Astrocyte of the hippocampus (primary cell): ENCODE measurements at places on chromosomes 3 and 15.
A peak's percentile ranks its signal among the peaks of the same experiment; 100 is the strongest.

GRCh38 chr3:66762916-66763693 is 235.0 kb upstream of the KBTBD8 start:
- DNase-seq, result peak; percentile 38

GRCh38 chr3:110181226-110181625 is 843.9 kb upstream of the DPPA4 start:
- DNase-seq, result no peak

DNA sequence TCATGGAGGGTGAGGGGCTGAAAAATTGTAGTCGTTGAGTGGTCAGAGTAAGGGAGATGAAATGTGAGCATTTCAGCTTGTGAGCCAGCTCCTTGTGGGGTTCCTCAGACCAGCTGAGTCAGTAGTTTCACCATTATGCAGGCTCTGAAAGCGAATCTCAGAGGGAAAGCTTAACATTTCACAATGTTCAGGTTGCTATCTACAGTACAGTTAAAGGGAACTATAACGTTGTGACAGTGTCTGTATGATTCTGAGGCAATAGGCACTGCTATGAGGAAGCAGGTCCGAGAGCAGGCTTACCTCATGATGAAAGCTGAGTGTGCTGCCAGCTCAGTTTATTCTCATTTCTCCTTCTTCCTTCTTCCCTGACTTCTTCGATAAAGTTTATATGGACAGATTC is 469.6 kb downstream of the EDEM1 start:
- no peak for DNase-seq

- peak; percentile 75 for DNase-seq
Observed at GRCh38 chr15:80550908-80551260, 144.2 kb upstream of the ABHD17C start.

DNA sequence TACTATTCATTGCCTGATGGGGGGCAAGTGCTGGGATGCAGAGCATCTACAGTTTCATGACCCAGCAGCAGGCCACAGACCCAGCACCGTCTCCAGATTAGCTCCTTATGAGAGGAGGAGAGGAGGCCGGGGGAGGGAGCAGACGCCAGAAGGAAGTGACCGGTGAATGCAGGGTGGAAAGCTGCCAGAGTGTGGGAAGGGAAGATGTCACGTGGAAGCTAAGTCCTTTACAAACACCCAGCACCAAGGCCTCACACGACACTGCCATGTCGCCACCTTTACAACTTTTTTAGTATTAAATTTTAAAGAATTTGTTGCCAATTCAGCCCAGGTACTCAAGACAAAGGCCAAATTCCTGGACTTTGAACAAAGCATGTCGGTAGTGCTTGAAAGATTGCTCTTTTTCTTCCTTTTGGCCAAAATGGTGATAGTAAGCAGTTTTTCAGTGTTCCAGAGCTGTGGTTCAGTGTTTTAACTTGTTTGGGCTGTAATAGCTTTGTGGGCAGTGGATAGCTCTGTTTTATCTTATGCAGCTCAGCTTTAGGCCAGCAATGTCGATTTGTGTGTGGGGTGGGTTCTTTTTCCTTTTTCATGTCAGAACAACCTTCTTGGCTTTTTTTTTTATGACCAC is 58.2 kb downstream of the ZBTB38 start:
- DNase-seq, result peak; percentile 90

- no peak for DNase-seq
Observed at GRCh38 chr3:184506561-184506991, 55.0 kb upstream of the EPHB3 start.

GRCh38 chr3:150411106-150411460 is 3.0 kb downstream of the TSC22D2 start:
- no peak for DNase-seq

- DNase-seq, result no peak
Observed at GRCh38 chr3:111852540-111852939, 6.5 kb upstream of the PHLDB2 start.

GRCh38 chr15:77122576-77122975 is 51.7 kb upstream of the TSPAN3 start:
- no peak for DNase-seq

- no peak for DNase-seq
Observed at GRCh38 chr3:66394019-66394752, 106.6 kb downstream of the LRIG1 start.

- DNase-seq, result no peak
Observed at GRCh38 chr3:187918081-187918644, 172.9 kb upstream of the BCL6 start.

- DNase-seq, result peak; percentile 78
Observed at GRCh38 chr3:191376516-191377141, 46.3 kb upstream of the UTS2B start.

DNA sequence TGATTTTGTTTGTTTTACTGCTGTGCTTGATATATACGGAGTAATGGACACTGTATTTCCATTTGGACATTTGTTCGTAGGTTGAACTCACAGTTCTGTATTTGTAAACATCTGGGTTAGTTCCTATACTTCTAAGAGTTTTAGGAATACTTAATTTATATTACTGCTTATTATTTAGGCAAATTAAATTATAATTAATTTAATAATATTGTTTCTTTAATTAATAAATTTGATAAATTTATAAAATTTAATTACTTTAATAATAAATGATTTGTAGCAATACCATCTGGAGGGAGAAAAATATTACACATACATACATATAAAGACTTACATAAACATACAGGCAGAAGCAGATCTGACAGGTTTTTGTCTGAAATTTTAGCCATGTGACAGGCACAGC is 14.5 kb upstream of the B4GALT4 start:
- DNase-seq, result no peak

GRCh38 chr15:98506711-98507110 is 141.6 kb upstream of the IGF1R start:
- DNase-seq, result no peak

DNA sequence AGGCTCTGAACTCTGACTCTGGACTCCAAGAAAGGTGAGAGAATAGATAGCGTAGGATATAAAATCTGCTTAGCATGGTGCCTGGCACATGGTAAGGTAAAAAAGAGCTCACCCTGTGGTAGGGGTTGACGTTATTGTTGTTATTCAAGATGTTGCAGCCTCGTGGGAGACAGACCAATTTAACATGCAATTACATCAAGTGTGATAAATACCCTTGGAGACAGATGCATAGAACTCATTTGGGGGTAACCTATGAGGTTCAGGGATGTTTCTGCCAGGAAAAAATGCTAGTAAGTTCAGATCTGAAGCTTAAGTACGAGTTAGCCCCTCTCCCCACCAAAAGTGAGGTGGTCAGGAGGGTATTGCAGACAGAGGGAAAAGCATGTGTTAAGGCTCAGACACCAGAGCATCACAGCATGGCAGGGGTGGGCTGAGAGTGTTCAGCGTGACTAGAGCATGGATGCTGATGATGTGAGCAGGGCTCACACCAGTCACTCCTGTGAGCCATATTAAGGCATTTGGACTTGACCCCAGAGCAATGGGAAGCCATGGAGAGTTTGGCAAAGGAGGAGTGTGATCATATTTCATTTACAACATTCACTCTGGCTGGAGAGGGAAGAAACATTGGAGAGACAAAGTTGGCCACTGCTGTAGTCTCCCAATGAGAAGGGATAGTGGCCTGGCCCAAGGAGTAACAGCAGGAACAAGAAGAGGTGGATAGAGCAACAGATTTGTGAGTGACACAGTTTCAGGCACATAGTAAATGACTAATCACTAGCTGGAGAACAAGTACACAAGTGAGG is 181.0 kb downstream of the UACA start:
- DNase-seq, result peak; percentile 37

GRCh38 chr3:150022381-150023238 is 51.9 kb upstream of the PFN2 start:
- DNase-seq, result peak; percentile 21

GRCh38 chr15:72599855-72600464 is 54.5 kb upstream of the GOLGA6B start:
- peak; percentile 69 for DNase-seq

- peak; percentile 47 for DNase-seq
Observed at GRCh38 chr15:76904461-76905012, 603 bp downstream of the SCAPER start.

DNA sequence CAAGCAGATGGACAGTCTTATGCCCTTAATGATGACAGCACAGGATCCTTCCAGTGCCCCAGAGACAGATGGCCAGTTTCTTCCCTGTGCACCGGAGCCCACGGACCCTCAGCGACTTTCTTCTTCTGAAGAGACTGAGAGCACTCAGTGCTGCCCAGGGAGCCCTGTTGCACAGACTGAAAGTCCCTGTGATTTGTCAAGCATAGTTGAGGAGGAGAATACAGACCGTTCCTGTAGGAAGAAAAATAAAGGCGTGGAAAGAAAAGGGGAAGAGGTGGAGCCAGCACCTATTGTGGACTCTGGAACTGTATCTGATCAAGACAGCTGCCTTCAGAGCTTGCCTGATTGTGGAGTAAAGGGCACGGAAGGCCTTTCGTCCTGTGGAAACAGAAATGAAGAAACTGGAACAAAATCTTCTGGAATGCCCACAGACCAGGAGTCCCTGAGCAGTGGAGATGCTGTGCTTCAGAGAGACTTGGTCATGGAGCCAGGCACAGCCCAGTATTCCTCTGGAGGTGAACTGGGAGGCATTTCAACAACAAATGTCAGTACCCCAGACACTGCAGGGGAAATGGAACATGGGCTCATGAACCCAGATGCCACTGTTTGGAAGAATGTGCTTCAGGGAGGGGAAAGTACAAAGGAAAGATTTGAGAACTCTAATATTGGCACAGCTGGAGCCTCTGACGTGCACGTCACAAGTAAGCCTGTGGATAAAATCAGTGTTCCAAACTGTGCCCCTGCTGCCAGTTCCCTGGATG is 198.7 kb downstream of the AKAP13 start:
- DNase-seq, result no peak

DNA sequence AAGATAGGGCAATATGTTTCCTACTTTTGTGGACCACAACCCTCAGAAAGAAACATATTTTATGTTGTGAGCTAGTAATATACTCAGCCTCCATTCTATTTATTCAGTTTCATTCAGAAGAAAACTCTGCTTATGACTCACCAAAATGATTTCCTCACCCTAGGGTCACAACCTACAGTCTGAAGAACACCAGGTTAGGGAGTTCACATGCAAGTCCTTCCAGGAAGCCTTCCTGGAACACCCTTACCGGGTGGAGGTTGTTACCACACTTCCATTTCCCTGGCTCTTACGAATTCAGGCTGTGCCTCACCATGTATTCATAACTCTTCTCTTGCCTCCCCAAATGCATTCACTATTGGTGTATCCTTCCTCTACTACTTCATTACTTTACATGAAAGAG is 228.0 kb upstream of the ADAMTS9 start:
- DNase-seq, result no peak

DNA sequence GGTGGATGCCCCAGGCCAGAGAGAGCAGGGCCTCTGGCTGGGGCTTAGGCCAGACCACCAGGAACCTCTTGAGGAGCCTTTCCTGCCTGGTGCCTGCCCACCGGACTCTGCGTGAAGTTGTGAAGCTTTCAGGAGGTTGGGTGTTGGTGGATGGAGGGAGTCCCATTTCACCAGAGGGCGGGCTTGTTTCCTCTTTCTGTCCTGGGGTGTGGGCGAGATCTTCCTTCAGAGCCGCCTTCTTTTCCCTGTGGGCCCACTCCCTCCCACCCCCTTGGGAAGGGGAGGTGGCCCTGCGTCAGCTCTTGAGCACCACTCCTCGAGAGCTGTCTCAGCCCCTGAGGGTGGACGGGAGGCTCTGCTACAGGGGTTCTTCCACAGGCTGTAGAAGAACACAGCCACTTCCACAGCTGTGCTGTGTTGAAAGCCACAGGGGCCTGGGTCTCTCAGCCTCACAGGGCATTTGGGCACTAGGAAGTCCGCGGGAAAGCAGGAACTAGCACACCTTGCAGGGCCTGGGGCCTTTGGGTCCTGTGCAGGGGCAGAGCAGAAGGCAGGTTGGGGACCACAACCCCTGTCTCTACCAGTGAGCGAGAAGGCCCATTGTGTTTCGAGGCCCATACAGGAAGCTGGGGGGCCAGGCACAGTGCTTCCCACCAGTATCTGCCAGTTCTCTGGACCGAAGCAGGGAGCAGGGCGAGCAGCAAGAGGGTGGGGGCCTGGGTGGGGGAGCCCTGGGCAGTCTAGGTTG is 2.1 kb downstream of the AMIGO3 start:
- no peak for DNase-seq

- peak; percentile 40 for DNase-seq
Observed at GRCh38 chr3:38154033-38154494, 11.3 kb upstream of the OXSR1 start.

DNA sequence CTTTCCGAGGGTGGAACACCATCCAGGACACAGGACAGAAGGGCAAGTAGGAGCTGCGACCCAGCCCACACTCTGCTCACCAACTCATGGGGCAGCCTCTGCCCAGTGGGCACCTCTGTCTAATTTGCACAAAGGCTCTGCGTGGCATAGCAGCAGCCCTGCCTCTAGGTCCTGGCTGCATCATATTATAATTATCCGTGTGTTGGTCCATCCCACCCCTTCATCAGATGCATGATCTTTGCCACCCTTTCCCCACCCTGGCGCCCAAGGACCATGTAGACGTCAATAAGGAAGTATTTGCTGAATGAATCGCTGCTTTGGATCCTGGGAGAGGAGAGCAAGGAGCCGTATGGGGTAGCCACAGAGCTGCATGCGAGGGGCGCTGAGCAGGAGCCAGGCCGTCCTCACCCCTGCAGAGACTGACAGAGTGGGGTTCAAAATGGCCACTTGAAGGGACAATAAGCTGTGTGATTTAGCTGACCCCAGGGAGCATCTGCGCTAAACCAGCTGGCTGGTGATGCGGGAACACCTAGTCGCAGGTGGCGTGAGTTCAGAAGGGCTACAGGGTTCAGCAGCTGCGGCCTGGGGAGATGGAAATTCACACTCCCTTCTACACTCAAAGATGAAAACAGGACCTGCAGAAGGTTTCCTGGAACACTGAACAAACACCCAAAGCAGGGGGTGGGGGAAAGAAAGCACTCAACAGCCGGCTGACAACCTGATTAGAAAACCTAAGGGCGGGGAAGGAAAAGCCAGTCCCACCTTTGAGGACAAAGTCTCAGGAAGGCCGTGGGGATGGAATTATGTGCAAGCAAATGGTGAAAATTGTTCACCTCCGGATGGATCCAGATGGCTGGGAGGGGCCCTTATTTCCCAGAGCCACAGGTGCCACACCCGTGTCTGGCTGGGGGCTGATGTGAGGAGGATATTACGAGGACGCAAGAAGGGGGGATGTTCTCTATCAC is 6.4 kb downstream of the MGLL start:
- no peak for DNase-seq

- DNase-seq, result no peak
Observed at GRCh38 chr3:58991026-58991425, 58.8 kb downstream of the CFAP20DC start.

DNA sequence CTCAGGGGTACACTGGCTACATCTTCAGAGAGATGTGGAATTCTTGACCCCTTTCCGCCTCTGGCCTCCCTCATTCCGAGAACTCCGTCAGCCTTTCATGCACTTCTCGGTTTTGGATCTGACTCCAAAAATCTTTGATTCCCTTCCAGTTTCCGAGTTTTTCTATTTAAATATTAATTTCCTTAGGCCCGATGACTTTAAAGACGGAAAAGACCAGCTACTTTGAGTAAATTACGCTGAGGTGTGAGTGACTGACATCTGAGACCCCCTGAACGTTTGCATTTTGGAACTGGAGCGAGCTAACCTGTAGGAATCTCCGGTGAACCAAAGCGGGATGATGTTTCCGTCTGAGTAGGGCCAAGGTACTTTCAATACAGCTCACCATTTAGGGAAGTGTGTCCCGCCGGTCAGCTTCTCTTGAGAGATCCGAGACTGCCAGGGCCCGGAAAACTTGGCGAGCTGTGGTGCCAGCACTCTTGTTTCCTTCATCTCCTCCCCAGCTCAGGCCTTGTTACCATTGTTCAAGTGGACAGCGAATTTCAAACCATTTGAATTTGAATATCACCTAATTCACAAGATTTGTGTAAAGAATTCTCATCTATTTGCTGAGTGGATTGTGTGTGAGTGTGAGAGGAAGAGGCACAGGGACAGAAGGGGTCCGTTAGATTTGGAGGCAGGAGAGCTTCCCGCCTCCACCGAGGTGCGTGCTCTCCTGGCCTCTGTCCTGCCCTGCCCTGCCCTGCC is 5.4 kb downstream of the SOX14 start:
- DNase-seq, result no peak
